ENCODE measurements at places on chromosomes 1 and 21.

- DNase-seq = no peak
Observed at GRCh38 chr1:55876276-55877060, 661.3 kb upstream of the USP24 start.

DNA sequence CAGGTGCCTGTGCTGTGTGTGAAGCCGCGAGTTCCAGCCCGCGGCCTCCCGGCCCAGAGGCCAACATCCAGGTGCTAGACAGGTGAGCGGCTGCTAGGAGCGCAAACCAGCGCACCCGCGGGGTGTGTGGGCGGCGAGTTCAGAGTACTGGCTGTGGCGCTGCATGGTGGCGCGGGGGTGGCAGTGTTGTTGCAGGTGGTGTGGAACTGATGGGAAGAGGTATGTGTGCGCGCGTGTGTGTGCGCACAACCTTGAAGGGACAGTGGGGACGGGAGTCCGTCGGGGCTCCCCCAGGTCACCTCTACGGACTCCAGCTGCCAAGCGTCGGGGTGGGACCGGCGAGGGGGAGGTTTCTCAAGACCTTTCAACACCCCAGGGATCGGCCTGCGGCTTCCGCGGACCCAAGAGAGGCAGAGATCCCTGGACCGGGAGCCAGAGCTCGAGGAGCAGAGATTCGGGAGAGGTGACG, 433 bp upstream of the DMBX1 start:
- DNase-seq = no peak

DNA sequence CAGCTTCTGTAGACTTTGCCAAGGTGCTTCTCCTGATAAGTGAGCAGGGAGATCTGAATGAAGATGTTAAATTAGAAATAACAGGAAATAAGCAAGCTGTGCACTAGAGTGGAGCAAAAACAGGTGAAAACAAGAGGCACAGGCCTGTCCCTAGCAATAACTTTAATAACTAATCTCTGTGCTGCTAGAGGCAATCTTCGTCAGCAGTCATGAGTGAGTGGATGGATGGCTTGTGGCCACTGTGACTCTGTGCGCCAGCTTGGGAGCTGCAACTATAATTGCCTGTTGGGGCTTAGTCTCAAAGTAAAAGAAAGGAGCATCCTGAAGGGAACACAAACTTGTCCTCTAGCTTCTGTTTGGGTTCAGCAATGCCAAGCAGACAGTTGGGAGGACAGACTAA, 240.3 kb downstream of the HHIPL2 start:
- no peak for DNase-seq

DNA sequence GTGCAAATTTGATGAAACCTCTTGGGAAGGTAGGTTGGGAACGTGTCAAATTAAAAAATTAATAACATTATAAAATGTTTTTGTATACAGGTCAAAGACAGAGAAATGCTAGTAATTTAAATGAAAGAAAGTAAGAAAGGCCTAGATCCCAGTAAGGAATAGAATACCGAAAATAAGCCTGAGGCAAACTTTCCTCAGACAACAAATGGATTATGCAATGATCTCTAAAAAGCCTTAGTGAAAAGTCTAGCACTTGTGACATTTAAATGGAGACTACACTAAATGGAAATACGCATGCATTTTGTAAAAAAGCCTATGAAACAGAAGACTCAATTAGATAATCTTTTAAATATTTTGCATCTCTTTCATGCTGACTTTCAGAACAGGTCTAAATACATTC, 138.5 kb upstream of the ZNHIT6 start:
- DNase-seq = no peak

- no peak for DNase-seq
Observed at GRCh38 chr1:226635456-226635941, 86.9 kb downstream of the STUM start.

Data from nucleus accumbens (tissue), 56 donors.